Activated CD4-positive, alpha-beta T cell treated with anti-CD3 and anti-CD28 coated beads, Interleukin-2, amount 10 ng/mL, durations not matched to agents 7 days and 5 days (primary cell): ENCODE measurements at places on chromosomes 12 and 14.

- DNase-seq: no peak
Observed at GRCh38 chr12:97313471-97314190, 149.0 kb upstream of the RMST start.

DNA sequence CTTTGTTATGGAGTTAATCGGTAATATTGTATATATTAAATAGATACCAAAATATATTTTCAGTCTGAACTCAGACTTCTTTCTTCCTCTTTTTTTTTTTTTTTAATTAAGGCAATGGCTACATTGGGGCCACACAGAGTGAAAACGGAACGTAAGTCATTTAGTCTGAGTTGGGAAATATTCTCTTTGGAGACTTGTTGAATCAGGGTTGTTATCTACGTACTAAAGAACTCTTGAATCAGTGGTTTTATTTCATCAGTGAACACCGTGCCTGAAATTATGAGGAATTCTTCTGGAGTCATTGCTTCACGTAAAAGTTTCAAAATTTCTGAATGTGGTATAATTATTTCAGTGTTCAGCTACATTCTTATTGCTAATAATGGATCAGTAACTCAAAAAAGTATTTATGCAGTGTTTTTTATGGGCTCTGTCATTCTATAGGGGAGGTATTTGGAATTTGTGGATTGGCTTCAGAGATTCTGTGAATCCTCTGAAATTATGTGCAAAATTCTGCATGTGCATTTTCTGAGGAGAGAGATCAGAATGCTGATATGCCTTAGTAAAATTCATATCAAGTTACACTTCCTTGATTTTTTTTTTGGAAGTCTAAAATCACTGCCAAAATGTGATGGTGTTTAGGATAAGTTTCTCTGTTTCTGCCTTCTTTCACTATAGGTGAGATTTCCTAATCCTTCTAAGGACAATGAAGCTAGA, 39.6 kb downstream of the BRMS1L start:
- no peak for DNase-seq

GRCh38 chr12:115962216-115962615, 315.3 kb downstream of the MED13L start:
- DNase-seq: no peak

GRCh38 chr12:43112101-43112920, 439.7 kb downstream of the ADAMTS20 start:
- no peak for DNase-seq

GRCh38 chr12:673849-674248, 10.6 kb upstream of the NINJ2 start:
- no peak for DNase-seq

DNA sequence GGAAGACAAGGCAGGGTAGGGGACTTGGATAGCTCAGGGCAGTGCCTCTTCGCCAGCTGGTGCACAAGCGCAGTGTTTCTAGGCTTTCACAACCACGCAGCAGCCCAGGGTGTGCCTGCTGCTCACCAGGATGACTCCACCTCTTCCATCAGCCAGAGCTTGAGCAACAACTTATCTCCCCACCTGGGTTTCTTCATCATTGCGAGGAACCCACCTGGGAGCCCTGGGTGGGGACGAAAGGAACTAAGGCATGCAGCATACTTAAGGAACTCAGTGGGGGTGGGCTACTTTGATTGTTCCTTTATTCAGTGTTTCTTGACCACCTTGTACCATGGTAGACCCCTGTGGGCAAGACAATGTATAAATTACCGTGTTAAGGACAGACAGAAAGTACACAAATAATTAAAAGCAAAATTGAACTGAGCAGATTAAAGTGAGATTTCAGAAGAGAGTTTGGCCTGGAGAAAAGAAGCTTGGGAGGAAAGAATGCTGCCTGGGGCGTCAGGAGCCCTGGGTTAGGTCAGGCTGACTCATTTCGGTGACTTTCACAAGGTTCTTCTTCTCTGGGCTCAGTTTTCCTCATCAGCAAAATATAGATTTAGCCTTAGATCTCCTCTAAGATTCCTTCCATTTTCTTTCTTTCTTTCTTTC, 22.9 kb downstream of the KRT18 start:
- no peak for DNase-seq

DNA sequence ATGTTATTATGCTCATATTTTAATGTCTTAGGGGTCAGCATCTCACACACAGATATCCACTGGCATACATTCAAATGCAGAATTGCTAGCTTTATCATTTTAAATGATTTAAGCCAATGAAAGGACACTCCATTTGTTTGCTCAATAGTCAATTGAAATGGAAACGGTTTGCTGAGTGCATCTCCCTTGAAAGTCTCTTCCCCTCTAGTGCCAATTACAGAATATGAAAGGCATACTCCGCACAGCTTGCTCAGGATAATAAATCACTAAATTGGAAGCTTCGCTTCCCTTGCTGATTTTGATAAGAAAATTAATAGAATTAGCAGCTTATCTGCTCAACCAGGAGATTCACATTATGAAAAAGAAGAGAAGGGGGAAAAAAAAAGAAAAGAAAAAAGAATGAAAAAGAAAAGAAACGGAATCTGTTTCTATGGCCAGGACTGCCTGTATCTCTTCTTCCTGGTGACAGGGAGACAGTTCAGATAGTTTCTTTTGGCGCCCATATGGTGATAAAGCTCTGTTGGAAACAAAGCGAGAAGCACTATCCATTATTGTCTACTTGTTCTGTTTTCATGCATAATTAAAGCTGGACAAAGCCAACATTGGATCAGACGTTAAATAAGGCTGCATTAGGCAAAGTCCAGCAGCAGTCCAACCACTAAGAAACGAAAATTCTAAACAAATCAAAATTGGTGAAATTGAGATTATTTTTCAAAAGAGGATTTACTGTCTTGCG, 225.0 kb downstream of the GXYLT1 start:
- no peak for DNase-seq

DNA sequence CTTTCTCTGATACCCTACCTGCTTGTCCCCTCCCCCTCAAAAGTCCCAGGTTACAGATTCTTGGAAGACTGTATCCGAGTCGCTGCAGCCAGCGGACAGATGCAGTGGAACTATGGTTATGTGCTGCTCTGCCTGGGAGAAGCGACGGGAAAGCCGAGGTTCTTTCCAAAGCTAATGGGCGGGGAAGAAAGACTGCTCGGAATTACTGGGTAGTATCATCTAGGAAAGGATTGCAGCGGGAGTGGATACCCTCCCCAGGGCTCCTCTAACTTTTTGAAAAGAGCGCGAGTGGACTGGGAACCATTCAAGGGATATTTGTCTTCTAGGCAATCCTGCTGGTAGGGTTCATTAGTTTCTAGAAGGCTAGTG, 1.4 kb downstream of the PTHLH start:
- DNase-seq: no peak

- DNase-seq: no peak
Observed at GRCh38 chr14:90440021-90440451, 43.2 kb downstream of the CALM1 start.

- DNase-seq: no peak
Observed at GRCh38 chr12:94276725-94277124, 128.3 kb downstream of the PLXNC1 start.

DNA sequence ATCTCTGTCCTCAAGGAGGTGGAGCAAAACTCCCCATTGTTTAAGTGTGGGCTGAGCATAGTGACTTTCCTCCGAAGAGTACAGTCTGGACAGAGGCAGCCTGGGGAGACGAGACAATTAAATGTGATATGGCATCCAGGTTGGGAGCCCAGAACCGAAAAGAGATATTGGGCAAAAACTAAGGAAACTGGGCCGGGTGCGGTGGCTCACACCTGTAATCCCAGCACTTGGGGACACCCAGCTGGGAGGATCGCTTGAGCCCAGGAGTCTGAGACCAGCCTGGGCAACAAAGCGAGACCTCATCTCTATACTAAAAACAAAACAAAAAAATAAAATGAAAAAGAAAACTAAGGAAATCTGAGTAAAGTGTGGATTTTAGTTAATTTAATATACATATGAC, 35.9 kb upstream of the JDP2 start:
- DNase-seq: no peak

GRCh38 chr12:105275997-105276733, 40.2 kb upstream of the APPL2 start:
- DNase-seq: no peak

- DNase-seq: no peak
Observed at GRCh38 chr14:68047906-68048305, 228.3 kb downstream of the RAD51B start.

DNA sequence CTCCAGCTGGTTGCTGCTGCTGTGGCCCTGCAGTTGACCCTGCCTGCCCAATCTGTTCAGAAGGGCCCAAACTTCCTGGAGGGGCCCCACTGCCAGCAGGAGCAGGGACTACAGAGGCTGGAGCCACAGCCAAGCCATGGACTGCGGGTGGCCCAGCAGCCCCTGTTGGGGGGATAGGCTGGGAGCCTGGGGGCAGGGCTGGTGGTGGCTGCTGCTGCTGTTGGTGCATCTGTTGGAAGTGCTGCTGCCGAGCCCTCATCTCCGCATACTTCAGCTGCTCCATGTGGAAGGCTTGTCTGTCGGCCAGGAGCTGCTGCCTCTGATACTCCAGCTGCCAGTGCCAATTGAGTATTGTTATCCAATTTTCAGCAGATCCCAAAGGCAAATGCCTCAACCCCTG, 7.2 kb downstream of the MYL6 start:
- no peak for DNase-seq

- DNase-seq: no peak
Observed at GRCh38 chr14:104267895-104268294, 129.5 kb downstream of the KIF26A start.

DNA sequence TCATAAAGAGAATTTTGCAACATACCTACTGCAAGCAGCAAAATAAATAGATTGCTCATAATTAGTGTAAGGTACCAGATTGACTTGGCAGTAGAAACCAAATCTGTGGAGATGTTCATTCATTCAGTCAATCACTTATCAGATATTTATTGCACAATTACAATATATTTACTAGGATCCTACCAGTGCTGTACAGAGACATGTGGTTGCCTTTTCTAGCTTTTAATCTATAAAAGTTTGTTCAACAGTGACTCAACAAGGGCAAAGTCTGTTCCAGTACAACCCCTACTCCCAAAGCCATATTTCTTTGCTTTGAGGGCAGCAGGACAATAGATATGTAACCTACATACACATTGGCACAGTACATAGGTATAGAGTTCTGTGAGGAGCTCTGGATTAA, 27.3 kb downstream of the ABCD2 start:
- no peak for DNase-seq

GRCh38 chr14:50355692-50356091, 41.0 kb downstream of the CDKL1 start:
- no peak for DNase-seq

DNA sequence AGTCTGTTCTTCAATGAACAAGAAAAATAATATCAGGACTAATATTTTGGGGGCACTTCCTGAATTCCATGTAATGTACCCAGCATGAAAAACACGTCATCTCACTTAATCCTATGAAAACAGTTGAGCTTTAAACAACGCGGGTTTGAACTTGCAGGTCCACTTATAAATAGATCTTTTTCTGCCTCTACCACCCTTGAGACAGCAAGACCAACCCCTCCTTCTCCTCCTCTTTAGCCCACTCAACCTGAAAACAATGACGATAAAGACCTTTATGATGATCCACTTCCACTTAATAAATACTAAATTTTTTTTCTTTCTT, 203.9 kb upstream of the KRR1 start:
- no peak for DNase-seq

DNA sequence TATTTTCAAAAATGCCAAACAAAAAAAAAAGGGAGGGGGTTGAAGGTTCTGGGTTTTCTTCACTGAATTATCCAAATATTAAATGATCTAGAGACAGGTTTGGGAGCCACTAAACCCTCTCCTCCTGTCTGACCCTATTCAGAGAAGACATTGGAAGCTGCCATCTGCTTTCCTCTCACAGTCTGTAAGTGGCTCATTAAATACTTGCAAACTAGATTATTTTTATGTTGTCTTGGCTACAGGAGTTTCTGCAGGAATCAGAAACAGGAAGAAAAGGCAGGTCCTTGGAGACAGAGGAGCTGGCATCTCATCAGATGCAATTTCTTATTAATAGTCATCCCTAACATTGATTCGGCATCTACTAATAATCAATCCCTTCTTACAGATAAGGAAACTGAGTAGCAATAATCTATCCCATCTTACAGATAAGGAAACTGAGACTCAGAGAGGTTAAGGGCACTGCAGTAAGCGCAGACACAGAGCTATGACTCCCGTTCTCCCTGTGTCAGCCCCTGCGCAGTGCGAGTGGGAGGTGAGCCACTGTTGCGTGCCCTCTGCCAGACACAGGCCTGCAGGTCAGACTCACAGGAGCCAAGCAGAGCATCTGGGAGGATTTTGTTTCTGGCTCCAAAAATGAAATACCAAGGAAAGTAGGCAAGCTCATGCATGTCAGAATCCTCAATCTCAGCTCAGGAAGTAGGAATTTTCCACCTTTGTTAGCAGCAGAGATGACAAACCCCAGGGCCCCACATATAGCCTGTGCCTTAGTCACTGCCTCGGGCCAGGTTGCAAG, 11.0 kb downstream of the BDKRB2 start:
- no peak for DNase-seq

- DNase-seq: no peak
Observed at GRCh38 chr12:120719496-120720233, 6.0 kb upstream of the ACADS start.

DNA sequence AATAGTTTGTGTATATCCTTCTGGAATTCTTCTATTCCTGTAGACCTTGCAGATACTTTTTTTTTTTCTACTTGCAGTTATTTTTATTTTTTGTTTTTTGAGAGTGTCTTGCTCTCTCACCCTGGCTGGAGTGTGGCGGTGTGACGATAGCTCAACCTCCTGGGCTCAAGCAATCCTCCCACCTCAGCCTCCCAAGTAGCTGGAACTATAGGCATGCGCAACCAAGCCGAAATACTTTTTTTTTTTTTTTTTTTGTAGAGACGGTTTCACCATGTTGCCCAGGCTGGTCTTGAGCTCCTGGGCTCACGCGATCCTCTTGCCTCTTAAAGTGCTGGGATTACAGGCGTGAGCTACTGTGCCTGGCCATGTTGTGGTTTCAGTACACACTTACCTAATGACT, 10.0 kb downstream of the TULP3 start:
- no peak for DNase-seq

DNA sequence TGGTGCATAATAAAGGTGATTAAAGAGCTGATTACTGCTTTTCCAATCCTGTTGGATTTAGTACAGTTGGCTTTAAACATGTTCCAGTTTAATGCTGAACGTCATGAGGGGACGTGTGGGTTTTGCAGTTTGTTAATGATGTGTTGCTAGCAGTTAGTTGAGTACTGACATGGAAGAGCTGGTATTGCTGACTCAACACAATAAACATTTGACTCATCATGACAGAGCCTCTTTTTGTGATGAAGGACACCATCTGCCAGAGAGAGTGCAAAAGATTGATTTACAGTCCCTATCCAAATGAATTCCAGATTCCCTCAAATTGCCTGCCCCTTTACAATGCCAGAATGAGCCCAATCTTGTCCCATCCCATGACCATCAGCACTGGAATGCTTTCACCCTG, 346.2 kb upstream of the PRICKLE1 start:
- DNase-seq: no peak

- DNase-seq: peak; percentile 27
Observed at GRCh38 chr12:79690638-79691510, at the start of gene PAWR. TSS of gene PAWR (minus strand) at chr12:79690964. CDS start at chr12:79690244, 720 bp downstream.

DNA sequence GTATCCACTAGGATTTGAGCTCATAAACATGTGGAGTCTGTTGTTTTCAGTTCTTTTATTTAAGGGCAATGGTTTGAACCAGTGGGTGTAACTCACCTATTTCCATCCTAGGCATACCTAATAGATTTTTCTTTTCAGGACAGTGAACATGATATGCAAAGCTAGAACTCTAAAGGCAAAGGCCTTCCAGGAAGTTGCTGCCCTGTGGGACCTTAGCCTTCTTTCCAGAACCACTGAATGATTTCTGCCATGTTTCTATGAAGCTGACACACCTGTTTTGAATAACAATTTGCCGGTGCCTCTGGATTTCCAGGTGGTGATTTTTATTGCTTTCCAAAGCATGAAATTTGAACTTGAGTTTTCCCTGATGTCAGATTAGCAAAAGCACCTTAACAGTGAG, 372.9 kb upstream of the FAR2 start:
- DNase-seq: no peak
